ENCODE measurements at places on chromosomes 5 and 9.

DNA sequence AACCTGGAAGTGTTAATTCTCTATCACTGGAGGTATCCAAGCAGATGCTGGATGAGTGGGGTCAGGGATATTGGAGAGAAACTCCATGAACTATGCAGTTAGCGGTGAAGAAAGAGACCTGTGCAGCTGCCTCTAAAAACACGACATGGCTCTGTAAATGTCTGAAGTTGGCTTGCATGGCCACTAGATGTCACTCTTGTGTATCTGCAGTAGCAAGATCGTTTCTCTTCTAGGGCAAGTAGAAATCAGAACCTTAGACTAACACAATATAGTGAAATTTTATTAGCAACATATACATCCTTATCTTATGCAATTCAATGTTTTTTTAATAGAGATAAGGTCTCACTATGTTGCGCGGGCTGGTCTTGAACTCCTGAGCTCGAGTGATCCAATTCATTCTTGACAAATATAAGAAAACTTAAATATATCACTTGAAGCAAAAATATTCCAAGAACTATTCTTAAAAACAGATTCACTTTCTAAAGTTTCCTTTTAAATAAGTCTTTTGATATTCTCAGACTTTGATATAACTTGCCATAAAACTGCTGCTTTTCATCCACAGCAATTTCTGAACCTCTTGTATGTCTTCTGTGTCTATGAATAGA, 2.9 kb downstream of the OR2S2 start:
- no peak for DNase-seq

- no peak for DNase-seq
These were observed 54.2 kb downstream of the LRSAM1 start for GRCh38 chr9:127505396-127506116.

DNA sequence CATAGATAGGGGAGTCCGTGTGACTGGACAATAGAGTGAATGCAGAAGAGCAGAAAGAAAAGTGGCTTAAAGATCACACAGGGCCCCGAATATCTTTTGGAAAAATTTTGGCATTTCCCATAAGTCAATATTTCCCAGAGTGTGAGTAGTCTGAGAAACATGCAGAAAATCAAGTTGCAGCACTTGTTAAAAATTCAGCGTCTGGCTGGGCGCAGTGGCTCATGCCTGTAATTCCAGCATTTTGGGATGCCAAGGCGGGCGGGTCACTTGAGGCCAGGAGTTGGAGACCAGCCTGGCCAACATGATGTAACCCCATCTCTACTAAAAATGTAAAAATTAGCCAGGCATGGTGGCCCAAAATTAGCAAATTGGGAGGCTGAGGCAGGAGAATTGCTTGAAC, 227.0 kb downstream of the DRD1 start:
- no peak for DNase-seq

GRCh38 chr5:427415-428087, 15.4 kb upstream of the EXOC3 start:
- no peak for DNase-seq

DNA sequence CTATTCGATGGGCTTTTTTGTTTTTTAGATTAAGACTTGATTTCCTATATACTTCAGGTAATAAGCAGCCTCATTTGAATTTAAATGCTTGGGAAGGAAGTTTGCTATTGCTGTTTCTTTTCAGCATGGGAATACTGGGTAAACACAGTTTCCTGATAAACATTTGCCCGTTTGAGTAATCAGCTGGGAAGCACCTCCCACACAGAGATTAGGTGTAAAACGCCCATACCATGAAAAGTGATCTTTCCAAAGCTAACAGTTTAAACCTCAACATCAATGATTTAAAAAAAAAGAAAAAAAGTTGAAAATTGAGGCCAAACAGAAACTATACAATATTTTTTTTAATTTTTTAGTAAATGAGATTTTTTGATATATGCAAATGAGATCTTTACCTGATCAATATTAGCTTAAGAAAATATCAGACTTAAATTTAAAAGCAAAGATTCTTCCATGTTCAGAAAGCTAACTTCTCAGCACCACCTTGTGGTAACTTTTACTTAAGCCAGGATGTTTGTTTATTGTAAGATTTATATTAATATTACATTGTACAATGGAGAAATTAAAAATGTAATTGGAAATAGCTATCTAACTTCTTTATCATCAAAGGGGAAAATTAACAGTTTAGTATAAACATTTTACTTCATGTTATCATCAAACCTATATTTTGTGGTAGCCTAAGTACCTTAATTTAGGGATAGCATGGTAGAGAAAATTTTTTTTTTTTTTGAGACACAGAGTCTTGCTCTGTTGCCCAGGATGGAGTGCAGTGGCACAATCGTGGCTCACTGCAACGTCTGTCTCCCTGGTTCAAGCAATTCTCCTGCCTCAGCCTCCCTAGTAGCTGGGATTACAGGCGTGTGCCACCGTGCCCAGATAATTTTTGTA, 39.8 kb downstream of the F2RL2 start:
- DNase-seq, result no peak

GRCh38 chr5:142904416-142904815, 134.2 kb downstream of the ARHGAP26 start:
- DNase-seq, result no peak

- DNase-seq, result no peak
These were observed 41.4 kb upstream of the SLCO6A1 start for GRCh38 chr5:102539996-102540728.

DNA sequence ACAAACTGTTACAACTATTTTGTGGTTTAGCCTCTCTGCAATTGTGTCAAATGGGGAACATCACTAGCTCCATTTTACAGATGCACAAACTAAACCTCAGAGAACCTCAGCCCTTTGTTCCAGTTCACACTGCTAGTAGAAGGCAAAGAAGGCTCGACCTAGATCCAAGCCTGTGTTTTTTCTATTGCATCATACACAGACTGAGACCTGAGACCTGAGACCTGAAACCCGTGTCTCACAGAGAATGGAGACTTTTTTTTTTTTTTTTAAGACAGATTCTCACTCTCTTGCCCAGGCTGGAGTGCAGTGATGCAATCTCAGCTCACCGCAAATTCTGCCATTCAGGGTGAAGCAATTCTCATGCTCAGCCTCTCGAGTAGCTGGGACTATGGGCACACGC, 120.8 kb downstream of the GALNT10 start:
- no peak for DNase-seq

DNA sequence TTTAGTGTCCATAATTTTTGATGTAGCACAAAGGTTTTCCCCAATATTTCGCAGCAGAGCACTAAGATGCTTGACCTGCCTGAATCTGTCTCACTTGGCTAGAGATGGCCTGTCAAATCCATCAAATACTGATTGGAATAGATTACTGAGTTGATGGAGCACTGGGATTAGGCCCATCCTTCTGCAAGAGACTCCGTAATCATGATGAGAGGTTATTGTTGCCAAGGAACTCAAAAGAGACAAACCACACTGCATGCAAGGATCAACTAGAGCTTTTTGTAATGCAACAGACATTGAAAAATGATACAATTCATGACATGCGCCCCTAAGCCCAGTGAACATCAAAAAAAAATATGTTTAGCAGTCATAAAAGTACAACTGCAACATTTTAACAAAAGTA, 585.3 kb upstream of the GRAMD2B start:
- DNase-seq, result no peak

GRCh38 chr5:172395483-172395882, 58.8 kb downstream of the SH3PXD2B start:
- DNase-seq, result no peak

GRCh38 chr5:9516591-9516990, 29.3 kb downstream of the SEMA5A start:
- DNase-seq, result no peak

GRCh38 chr9:79670269-79670961, 98.7 kb downstream of the TLE4 start:
- no peak for DNase-seq

DNA sequence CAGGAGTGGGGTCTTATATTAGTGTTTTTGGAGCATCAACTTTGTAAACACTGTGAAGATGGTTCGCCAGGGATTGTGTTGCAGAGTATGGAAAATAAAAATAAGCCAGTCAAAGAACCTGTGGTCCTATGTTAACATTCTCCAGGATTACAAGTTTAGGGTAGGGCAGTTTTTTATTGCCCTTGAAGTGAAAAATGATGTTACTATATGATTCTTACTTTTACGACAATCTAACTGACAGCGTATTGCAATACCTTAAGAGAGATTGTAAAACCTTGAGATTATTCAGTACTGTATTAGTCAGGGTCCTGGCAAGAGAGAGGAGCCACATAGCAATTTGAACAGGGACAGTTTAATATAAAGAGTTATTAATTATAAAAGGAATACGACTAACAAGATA, 144.7 kb upstream of the ZNF608 start:
- DNase-seq, result no peak

DNA sequence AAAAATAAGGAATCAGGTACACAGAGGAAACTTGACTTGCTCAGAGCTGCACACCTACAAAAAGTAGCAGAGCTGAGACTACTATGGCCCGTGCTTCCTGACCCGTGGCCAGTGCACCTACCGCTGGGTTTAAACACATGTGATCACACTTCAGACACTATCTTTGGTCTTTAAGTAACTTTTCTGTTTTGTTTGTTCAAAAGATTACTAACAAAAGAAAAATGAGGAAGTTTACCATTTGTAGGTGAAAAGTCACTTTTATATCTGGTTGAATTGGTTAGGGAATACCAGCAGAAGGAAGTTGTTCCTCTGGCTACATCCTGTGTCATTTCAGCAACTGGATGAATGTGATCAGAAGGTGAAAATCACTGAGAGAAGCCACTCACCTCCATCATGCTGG, 6.5 kb upstream of the SYK start:
- DNase-seq, result no peak

- no peak for DNase-seq
These were observed 379.5 kb upstream of the GRAMD2B start for GRCh38 chr5:126043688-126044087.

DNA sequence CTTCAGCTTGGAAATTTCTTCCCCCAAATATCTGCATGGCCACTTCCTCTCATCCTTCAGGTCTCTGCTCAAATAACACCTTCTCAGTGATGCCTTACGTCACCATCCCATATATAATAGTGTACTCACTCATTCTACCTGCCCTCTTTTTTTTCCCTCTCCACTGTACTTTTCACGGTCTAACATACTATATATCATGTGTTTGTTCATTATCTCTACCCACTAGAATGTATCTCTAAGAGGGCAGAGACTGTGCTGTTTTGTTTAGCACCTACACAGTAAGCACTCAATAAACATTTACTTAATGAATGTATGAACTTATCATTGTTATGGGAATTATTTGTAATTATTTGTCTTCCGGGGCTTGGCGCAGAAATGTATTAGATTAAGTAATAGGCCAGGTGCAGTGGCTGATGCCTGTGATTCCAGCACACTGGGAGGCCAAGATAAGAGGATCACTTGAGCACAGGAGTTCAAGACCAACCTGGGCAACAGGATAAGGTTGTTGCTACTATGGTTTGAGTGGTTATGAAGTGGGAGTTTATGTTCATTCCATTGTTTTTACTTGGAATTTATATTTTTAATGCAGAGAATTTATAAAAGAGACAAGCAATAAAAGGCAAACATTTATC, 6.0 kb upstream of the IL13 start:
- no peak for DNase-seq

DNA sequence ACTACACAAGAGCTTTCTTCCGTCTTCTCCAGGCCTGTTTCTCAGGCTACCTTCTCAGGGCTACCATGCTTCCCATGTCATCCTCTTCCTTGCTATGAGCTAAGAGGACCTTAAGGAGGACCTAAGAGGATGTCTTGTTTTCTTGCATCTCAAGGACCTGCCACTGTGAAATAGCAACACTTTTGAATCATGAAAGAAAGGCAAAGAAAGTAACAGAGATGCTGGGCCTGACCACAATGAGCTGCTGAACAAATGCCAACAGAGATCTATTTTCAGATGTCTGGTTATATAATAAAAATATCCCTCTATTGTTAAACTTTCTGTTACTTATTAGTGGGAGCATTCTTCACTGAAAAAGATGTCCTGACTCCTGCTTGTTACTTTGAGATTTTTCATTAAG, 36.7 kb upstream of the ANXA1 start:
- no peak for DNase-seq

DNA sequence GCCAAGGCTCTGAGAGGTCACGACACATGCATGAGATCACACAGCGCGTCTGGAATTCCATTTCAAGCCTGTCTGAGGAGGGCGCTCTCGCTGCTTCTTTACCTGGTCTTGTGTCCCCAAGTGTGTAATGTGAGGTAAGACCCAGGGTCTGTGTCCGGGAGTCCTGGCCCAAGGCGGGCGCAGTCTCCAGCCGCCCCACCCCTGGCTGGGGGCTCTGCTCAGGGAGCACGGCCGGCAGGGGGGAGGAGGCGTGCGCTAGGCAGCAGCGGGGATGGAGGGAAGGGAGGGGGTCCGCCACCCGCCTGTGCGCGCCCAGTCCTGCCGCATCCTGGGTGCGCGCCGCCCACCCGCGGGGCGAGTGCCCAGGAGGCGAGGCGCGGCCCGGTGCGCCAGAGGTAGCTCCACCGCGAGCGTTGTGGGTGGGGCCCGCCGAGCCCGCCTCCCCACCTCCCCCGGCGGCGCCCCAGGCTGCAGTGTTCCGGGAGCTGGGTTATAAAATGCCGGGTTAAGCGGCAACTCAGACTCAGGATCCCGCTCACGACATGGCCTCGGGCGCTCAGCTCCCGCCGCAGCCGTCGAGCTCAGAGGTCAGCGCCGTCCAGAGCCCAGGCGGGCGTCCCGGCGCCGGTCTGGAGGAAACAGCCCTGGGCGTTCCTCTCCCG, at the start of gene CCNI2:
TSS of gene CCNI2 (plus strand) at position 473 of the 662 bp plus-strand sequence. CDS start at position 543, 70 bp downstream.
- DNase-seq, result no peak

DNA sequence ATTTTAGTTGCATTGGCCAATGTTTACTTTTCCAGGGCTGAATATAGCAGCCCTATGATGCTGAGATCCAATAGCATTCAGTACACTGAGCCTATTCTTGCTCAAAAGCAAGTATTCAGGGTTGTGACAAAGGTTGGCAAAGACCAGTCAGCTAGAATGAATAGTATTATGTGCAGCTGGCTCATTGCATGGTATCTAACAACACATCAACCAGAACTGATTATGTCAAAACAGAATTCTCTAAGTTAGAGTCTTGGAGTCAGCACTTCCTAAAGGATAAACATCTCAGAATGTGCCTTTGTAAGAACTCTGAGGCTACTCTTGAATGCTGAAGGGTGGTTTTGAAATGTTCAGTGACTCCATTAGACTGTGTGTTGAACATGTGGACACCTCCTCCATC, 774.5 kb upstream of the RGMB start:
- no peak for DNase-seq

- no peak for DNase-seq
These were observed 658.1 kb upstream of the ARRDC3 start for GRCh38 chr5:92041206-92041605.

- DNase-seq, result no peak
These were observed 551.5 kb upstream of the TLE4 start for GRCh38 chr9:79020276-79020675.

- no peak for DNase-seq
These were observed 53.5 kb upstream of the TJP2 start for GRCh38 chr9:69120380-69121154.

Data from GOT3 (cell line).